ENCODE measurements at places on chromosomes 13 and 19.
A peak's percentile ranks its signal among the peaks of the same experiment; 100 is the strongest.

- DNase-seq, result no peak
Observed at GRCh38 chr13:71474936-71475335, 392.1 kb downstream of the DACH1 start.

GRCh38 chr19:13573056-13573667 is 66.9 kb upstream of the CACNA1A start:
- no peak for DNase-seq

GRCh38 chr13:20134732-20135131 is 26.1 kb downstream of the GJA3 start:
- DNase-seq, result no peak

- no peak for DNase-seq
Observed at GRCh38 chr13:94712812-94713560, 641 bp upstream of the SOX21 start.

GRCh38 chr13:49602005-49602404 is 16.6 kb upstream of the RCBTB1 start:
- no peak for DNase-seq

GRCh38 chr19:39182174-39182505 is 14.6 kb upstream of the NCCRP1 start:
- no peak for DNase-seq

GRCh38 chr13:51858433-51859247 is 3.1 kb upstream of the CCDC70 start:
- no peak for DNase-seq

DNA sequence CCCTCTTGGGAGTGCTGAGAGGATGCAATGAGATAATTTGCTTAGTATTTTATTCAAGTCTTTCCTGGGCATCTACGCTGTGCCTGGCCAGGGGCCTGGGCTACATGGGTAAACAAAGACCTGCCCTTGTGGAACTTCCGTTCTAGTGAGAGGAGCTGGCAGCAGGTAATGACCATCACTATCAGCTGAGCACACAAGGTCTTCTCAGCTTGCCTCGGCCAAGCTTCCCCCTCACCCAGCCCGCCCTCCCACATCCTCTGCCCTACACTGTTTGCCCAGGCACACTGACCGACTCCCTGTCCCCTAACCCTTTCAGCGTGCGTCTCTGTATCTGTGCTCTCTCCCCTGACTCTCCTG is 8.6 kb upstream of the FKRP start:
- DNase-seq, result no peak

- no peak for DNase-seq
Observed at GRCh38 chr13:109785141-109785891, 1.1 kb downstream of the IRS2 start.

- DNase-seq, result no peak
Observed at GRCh38 chr19:57374179-57374578, 10.8 kb downstream of the TRAPPC2B start.

DNA sequence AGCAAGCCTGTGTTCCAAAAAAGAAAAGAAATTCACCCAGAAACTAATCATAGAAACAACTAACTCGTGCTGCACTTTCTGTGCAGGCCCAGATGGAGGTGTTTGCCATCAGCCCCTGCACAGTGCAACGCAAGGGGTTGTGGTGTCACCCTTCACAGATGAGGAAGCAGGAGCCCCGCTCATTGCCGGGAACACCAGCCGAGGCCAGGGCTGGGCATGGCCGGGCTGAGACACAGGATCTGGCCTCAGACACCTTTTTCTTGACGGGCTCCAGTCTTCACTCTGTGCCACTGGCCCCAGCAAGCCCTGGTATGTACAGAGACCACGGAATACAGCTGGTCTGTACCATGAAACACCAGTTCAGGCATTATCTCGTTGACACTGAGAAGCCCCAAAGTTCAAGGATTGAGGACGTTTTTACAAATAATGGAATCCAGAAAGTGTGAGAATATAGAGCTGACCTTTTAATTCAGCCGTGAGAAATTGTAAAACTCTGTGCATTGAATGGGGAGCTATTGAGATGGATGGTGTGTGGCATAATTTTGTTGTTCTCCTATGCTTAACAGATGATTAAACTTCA is 43.2 kb downstream of the CUL4A start:
- no peak for DNase-seq

DNA sequence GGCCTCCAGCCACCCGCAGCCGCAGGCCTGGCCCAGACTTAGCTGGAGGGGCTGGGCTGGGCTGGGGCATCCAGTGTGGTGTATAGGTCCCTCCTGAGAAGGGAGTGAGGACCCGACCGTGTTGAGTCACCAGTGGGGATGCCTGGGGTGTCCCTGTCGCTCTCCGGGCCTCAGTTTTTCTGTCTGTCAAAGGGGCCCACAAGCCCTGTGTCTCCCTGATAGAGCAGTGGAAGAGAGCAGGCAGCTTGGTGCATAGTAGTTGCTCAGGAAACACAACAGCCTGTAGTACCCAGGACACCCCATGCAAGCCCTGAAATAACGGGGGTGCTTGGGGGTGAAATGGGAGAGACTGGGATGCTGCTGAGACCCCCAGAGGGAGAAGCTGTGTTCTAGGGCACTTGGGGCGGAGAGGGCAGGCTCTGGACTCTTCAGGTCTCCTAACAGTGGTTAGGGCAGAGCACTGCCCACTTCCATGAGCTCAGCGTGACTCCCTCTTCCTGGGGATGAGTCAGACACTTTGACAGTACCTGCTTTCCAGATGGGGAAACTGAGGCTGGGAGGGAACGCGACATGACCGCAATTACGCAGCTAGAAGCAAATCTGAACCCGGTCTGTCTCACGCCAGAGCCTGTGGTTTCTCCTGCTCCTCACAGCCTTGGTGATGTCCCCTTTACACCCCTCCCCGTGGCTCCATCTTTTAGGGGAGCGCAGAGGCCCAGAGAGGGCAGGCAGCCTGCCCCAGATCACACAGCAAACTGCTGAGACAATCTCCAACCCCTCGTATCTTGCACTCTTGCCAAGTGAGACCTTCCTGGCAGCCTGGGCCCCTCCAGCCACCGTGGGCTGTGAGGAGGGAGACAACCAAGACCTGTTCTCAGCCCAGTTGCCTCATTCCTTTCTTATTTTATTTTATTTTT is 692 bp downstream of the SULT2B1 start:
- DNase-seq, result no peak

- no peak for DNase-seq
Observed at GRCh38 chr13:94901070-94901469, 188.7 kb upstream of the SOX21 start.

DNA sequence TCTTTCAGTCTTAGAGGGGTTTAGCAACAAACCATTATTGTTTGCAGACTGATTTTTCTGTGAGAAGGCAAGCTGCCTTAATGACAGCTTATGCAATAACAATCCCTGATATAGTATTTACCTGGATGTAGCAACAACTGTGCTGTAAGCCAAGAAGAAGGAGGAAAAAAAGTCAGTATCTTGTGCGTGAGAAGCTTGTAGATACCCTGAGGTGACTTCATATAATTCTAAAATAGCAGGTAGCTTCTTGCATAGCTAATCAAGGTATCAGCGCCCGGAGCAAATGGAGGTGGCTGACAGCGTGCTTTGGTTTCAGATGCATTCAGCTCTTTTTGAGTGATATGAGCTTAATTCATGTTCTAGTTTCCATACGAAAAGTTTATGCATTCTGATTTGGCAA is 309.8 kb downstream of the KLF5 start:
- no peak for DNase-seq

DNA sequence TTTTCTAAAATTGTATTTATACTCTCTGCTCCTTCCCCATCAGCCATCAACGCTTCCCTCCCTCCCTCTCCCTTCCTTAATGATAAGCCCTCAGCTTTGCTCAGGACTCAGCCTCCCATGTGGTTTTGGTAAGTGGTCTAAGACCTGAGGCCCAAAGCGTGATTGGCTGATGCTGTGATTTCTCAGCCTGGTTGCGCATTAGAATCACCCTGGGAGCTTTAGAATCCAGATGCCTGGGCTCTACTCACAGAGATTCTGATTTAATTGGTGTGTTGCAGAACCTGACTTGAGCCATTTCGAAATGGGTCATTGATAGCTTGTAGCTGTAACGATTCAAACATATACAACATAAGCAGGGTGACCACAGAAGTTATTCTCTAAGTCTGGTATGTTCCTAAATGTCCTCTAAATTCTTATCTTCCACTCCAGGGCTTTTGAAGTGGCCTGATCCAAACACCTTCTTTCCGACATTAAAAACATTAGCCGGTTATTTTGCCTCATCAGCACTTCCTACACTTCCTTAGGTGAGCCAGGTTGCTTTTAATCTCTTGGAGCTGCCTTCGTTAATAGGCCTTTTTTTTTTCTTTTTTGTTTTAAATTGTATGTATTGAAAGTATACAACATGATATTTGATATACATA is 60.6 kb downstream of the LRCH1 start:
- DNase-seq, result no peak

DNA sequence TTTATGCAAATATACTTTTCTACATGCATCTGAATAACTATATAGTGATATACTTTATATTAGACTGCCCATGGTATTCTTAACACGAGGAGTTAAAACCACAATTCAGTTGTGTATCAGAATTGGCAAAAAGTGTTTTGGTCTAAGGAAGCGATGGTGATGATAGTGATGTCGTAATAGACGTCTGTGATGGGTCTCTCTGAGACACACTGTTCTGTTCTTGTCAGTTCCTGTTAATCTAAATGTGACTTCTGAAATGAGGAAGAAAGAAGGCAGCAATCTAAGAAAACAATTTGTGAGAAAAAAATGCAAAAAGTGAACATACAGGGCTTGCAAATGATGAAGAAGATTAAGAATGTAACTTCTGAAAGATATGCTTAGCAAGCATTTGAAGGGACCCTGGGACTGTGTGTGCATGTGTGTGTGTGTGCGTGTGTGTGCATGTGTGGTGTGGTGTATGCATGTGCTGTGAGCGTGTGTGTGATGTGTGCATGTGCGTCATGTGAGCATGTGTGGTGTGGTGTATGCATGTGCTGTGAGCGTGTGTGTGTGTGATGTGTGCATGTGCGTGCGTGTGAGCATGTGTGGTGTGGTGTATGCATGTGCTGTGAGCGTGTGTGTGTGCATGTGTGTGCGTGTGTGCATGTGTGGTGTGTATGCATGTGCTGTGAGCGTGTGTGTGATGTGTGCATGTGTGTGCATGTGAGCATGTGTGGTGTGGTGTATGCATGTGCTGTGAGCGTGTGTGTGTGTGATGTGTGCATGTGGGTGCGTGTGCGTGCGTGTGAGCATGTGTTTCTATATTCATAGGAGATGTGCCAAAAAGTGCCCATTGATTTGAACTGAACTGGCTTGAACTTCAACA is 131.8 kb downstream of the IRS2 start:
- no peak for DNase-seq

DNA sequence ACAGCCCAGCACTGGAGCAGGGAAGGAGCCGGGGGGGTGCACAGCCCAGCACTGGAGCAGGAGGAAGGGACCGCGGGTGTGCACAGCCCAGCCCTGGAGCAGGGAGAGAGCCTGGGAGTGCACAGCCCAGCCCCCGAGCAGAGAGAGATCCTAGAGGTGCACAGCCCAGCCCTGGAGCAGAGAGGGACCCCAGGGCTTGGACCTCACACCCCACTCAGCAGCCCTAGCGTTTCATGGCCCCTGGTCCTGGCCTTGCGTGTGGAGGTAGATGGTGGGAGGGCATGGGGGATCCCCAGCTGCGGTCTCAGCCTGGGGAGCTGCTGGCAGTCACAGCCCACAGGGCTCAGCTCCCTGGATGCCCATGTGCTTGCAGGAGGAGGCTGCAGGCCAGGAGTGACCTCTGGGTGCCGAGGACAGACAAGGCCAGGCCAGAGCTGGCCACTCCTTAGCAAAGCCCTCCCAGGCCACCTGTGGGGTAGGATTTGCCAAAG is 25.1 kb downstream of the GAS6 start:
- no peak for DNase-seq

DNA sequence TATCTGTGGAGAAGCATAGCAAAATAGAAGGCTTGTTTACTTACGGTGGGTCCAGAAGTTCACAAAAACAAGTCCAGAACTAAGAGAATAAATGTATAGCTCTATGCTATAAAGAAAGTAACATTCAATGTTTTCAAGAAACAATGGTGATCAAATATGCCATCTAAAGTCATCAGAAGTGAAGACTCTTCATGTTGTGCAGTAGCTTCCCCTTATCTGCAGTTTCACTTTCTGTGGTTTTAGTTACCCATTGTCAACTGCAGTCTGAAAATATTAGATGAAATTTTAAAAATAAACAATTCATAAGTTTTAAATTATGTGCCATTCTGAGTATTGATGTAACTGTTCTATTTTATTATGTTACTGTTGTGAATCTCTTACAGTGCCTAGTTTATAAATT is 72.5 kb downstream of the EDNRB start:
- DNase-seq, result no peak

DNA sequence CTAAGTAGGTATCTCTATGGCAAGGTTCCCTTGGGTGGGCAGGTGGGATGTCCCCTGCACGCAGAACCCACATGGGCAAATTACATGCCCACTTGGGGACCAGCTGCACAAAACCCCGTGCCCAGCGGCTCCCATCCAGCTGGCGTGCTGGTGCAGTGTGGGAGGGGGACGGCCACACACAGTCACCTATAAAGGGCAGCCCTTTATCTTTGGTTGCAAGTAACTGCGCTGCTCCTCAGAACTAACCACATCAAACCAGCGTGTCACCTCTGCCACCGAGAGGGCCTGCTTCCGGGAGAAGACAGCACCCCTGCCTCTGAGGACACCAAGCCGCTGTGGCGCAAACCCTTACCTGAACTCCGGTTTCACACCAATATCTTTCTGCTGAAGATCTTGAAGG is 32.2 kb downstream of the ANKRD27 start:
- peak; percentile 35 for DNase-seq

- no peak for DNase-seq
Observed at GRCh38 chr13:24008679-24009078, 111.4 kb upstream of the C1QTNF9B start.

DNA sequence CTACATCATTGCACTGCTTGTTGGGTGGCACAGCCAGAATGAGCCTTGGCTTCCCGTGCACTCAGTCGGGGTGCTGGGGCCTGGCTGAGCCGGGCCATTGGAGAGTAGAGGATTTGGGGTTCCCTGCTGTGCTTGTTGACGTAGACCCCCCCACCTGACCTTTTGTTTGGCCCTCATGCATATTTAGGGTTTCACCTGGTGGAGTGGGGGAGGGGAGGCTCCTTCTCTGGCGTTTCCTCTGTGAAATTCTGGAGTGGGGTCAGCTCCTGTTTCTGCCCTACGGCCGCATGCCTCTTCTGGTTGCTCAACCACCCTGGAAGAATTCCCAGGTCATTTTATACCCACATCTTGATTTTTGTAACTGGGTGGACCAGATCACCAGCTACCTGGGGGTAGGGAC is 82.8 kb downstream of the SIPA1L3 start:
- DNase-seq, result no peak

DNA sequence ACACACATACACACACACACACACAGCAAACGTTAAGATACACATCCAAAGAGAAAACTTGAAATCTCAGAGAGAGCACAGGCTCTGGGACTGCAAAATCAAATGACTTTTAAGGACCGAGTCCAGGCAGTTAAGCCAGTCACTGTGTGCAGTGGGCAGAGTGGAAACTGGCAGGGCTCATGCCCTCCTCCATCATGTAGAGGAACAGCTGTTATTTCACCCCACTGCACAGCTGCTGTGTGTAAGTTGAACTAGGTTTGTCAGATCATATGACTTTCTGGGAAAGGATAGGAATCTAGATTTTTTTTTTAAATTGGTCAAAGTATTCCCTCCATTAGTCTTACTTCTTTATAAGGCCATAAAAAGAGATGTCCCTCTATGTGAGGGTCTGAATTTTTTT is 1002.1 kb downstream of the UQCRFS1 start:
- DNase-seq, result no peak

GRCh38 chr13:39073983-39074382 is 35.7 kb downstream of the NHLRC3 start:
- DNase-seq, result no peak
